H1 (cell line): ENCODE measurements at places on chromosomes 2 and 18.

DNA sequence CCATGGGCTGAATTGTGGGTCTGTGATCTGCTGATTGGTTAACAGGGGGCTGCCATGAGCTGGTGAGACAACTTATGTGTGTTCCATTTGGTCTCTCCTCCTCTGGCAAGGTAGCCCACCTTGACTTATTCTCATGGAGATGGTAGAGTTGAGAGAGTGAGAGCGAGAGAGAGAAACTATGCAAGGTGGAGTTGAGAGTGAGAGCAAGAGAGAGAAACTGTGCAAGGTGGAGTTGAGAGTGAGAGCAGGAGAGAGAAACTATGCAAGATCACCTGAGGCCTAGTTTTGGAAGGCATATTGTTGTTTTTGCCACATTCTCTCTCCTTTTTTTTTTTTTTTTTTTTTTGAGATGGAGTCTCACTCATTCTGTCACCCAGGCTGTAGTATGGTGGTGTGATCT lies 155.7 kb downstream of the UBR3 start:
- DNase-seq = no peak
- no peak overlapping the region for H3K4me3 ChIP-seq
- no peak overlapping the region for H3K27ac ChIP-seq
- no peaks in the 10 kb centered on the region for H3K4me1 ChIP-seq

DNA sequence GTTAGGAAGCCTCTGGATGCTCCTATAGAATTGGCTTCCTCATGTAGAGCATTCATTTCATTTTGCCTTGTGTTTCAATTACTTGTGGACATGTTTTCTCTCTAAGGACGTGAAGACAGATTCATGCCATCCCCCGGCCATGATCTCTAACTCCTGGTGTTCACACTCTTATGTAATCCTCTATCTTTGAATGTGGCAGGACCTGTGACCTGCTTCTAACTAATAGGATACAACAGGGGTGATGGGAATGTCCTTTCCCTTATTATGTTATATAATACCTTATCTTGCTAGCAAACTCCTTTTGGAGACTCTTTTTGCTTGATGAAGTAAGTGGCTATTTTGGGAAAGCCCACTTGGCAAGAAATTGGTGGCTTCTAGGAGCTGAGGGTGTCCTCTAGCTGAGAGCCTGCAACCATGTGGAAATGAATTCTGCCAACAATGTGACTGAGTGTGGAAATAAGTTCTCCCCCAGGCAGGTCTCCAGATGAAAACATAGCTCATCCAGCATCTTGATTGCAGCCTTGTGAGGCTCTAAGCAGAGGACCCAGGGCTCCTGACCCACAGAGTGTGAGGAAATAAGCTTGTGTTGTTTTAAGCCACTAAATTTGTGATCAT lies 13.8 kb downstream of the DPYSL5 start:
- no peak overlapping the region for H3K27ac ChIP-seq
- H3K27me3 ChIP-seq = no peaks in the 10 kb centered on the region
- H3K36me3 ChIP-seq = no peaks in the 10 kb centered on the region
- no peak overlapping the region for H3K4me3 ChIP-seq
- H3K4me1 ChIP-seq = no peaks in the 10 kb centered on the region
- peak; percentile 4 for DNase-seq

DNA sequence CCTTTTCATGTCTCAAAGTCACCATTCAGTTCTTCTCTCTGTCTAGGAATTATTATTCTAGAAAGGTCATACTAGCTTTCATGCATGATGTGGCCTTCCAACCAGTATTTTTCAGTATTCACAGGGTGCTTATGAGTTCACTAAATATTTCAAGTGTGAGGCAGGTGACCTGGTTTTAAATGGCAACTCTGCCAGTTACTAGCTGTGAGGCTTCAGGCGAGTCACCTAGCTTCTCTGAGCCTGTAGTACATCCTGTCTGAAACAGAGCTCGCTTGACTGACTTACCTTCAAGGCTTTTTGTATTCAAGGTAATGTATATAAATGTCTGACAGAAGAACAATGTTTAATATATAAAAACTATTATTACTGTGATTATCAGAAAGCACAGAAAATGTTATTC lies 19.4 kb upstream of the ACVR1 start:
- H3K4me1 ChIP-seq = peaks cover 7% of the 10 kb centered on the region
- DNase-seq = no peak
- H3K4me3 ChIP-seq = no peak overlapping the region
- no peaks in the 10 kb centered on the region for H3K36me3 ChIP-seq
- H3K27me3 ChIP-seq = no peaks in the 10 kb centered on the region

- no peak overlapping the region for H3K4me3 ChIP-seq
- DNase-seq = no peak
- H3K27me3 ChIP-seq = no peaks in the 10 kb centered on the region
- H3K36me3 ChIP-seq = no peaks in the 10 kb centered on the region
- no peaks in the 10 kb centered on the region for H3K4me1 ChIP-seq
- no peak overlapping the region for H3K27ac ChIP-seq
Measured at GRCh38 chr2:113977660-113978523, 88.0 kb downstream of the ACTR3 start.

GRCh38 chr2:71452565-71452964 lies 796 bp upstream of the DYSF start:
- no peak for DNase-seq
- peaks cover 21% of the 10 kb centered on the region for H3K27me3 ChIP-seq
- no peaks in the 10 kb centered on the region for H3K36me3 ChIP-seq
- no peak overlapping the region for H3K27ac ChIP-seq
- peaks cover 24% of the 10 kb centered on the region for H3K4me1 ChIP-seq

- H3K36me3 ChIP-seq = no peaks in the 10 kb centered on the region
- H3K27ac ChIP-seq = no peak overlapping the region
- H3K27me3 ChIP-seq = no peaks in the 10 kb centered on the region
- H3K4me3 ChIP-seq = no peak overlapping the region
- no peak for DNase-seq
- H3K4me1 ChIP-seq = no peaks in the 10 kb centered on the region
Measured at GRCh38 chr2:151204756-151205155, 56.9 kb downstream of the RBM43 start.

GRCh38 chr2:111200333-111200881 lies 79.7 kb downstream of the BCL2L11 start:
- no peaks in the 10 kb centered on the region for H3K27me3 ChIP-seq
- peak; percentile 46 for DNase-seq
- H3K27ac ChIP-seq = no peak overlapping the region
- no peaks in the 10 kb centered on the region; the same call in 1 of the 2 replicates for H3K4me1 ChIP-seq
- no peak overlapping the region for H3K4me3 ChIP-seq
- H3K36me3 ChIP-seq = no peaks in the 10 kb centered on the region

GRCh38 chr18:63684718-63685117 lies 18.0 kb upstream of the SERPINB11 start:
- no peak overlapping the region for H3K4me3 ChIP-seq
- no peaks in the 10 kb centered on the region for H3K27me3 ChIP-seq
- peaks cover 5% of the 10 kb centered on the region; the same call in 1 of the 2 replicates for H3K4me1 ChIP-seq
- H3K36me3 ChIP-seq = no peaks in the 10 kb centered on the region
- DNase-seq = no peak
- no peak overlapping the region for H3K27ac ChIP-seq

DNA sequence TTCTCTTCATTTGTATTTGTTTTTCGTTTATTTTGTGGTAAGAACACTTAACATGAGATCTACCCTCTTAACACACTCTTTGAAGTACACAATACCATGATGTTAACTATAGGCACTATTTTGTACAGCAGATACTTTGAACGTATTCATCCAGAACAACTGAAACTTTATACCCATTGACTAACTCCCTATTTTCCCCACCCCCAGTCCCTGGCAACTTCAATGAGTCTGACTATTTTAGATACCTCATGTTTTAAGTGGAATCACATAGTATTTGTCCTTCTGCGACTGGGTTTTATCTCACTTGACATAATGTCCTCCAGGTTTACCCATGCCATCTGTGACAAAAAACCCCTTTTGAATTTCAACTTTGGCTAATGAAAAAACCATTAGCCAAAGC lies 356.3 kb upstream of the CDH20 start:
- H3K4me3 ChIP-seq = no peak overlapping the region
- no peaks in the 10 kb centered on the region for H3K27me3 ChIP-seq
- DNase-seq = no peak

DNA sequence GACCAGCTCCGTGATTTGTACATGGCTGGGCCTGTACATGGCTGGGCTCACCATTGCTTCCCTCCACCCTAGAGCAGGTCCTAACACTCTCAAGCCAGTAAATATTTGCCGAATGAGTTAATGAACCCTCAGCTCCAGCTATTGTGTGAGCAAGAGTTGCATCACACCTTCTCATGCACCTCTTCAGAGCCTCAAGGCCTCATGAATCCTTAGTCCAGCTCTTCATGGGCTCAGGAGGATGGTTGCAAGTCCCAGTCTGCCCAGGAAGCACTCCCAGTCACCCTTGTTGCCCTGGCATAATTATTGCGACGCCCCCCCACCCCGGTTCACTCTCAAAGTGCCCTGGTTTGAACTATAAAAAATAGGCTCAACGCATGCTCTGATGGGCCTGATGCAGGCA lies 30.1 kb upstream of the GNAL start:
- H3K4me1 ChIP-seq = no peaks in the 10 kb centered on the region
- no peak overlapping the region for H3K4me3 ChIP-seq
- no peak overlapping the region for H3K27ac ChIP-seq
- no peaks in the 10 kb centered on the region for H3K36me3 ChIP-seq
- no peak for DNase-seq
- no peaks in the 10 kb centered on the region; the same call in 1 of the 2 replicates for H3K27me3 ChIP-seq

- no peaks in the 10 kb centered on the region for H3K36me3 ChIP-seq
- no peak overlapping the region for H3K27ac ChIP-seq
- no peaks in the 10 kb centered on the region for H3K27me3 ChIP-seq
- no peaks in the 10 kb centered on the region for H3K4me1 ChIP-seq
- H3K4me3 ChIP-seq = no peak overlapping the region
Measured at GRCh38 chr2:222946700-222947287, 86.0 kb downstream of the ACSL3 start.

GRCh38 chr18:23207191-23207955 lies 72.1 kb downstream of the CABLES1 start:
- H3K36me3 ChIP-seq = peaks cover 8% of the 10 kb centered on the region
- no peak overlapping the region for H3K27ac ChIP-seq
- no peaks in the 10 kb centered on the region for H3K4me1 ChIP-seq
- H3K27me3 ChIP-seq = no peaks in the 10 kb centered on the region

- H3K27me3 ChIP-seq = no peaks in the 10 kb centered on the region
- no peak for DNase-seq
- no peaks in the 10 kb centered on the region for H3K4me1 ChIP-seq
- no peak overlapping the region for H3K4me3 ChIP-seq
- no peaks in the 10 kb centered on the region for H3K36me3 ChIP-seq
Measured at GRCh38 chr2:199223791-199224190, 233.9 kb downstream of the SATB2 start.

- H3K4me3 ChIP-seq = no peak overlapping the region
- H3K4me1 ChIP-seq = no peaks in the 10 kb centered on the region
- DNase-seq = no peak
- H3K27me3 ChIP-seq = no peaks in the 10 kb centered on the region
- no peaks in the 10 kb centered on the region for H3K36me3 ChIP-seq
- H3K27ac ChIP-seq = no peak overlapping the region
Measured at GRCh38 chr2:189285962-189286645, 106.5 kb upstream of the COL5A2 start.

- H3K4me1 ChIP-seq = no peaks in the 10 kb centered on the region
- DNase-seq = no peak
- H3K36me3 ChIP-seq = no peaks in the 10 kb centered on the region
- H3K27me3 ChIP-seq = no peaks in the 10 kb centered on the region
- H3K27ac ChIP-seq = no peak overlapping the region
Measured at GRCh38 chr2:74812787-74813590, 20.9 kb upstream of the HK2 start.

GRCh38 chr18:30186245-30186644 lies 856.3 kb downstream of the DSC3 start:
- H3K4me1 ChIP-seq = no peaks in the 10 kb centered on the region
- H3K27me3 ChIP-seq = no peaks in the 10 kb centered on the region
- H3K27ac ChIP-seq = no peak overlapping the region
- DNase-seq = no peak
- H3K4me3 ChIP-seq = no peak overlapping the region
- H3K36me3 ChIP-seq = no peaks in the 10 kb centered on the region

GRCh38 chr2:226836548-226836885 lies 663 bp downstream of the RHBDD1 start:
- peak overlapping the region; percentile 69; the same call in 1 of the 2 replicates for H3K27ac ChIP-seq
- H3K27me3 ChIP-seq = no peaks in the 10 kb centered on the region; the same call in none of the 2 replicates
- H3K4me1 ChIP-seq = no peaks in the 10 kb centered on the region; the same call in none of the 2 replicates
- H3K4me3 ChIP-seq = peak overlapping the region; percentile 55
- no peak for DNase-seq

- H3K27ac ChIP-seq = no peak overlapping the region
- H3K4me3 ChIP-seq = no peak overlapping the region
- no peaks in the 10 kb centered on the region for H3K36me3 ChIP-seq
Measured at GRCh38 chr2:18154259-18154658, 275.8 kb downstream of the KCNS3 start.

GRCh38 chr2:64442801-64443429 lies 11.0 kb upstream of the LGALSL start:
- H3K27me3 ChIP-seq = no peaks in the 10 kb centered on the region
- no peak for DNase-seq
- no peaks in the 10 kb centered on the region for H3K36me3 ChIP-seq
- no peaks in the 10 kb centered on the region for H3K4me1 ChIP-seq
- no peak overlapping the region for H3K27ac ChIP-seq
- no peak overlapping the region for H3K4me3 ChIP-seq

GRCh38 chr2:130341562-130342019 lies 1.1 kb upstream of the IMP4 start:
- peak overlapping the region; percentile 93 for H3K4me3 ChIP-seq
- peaks cover 4% of the 10 kb centered on the region for H3K4me1 ChIP-seq
- peak overlapping the region; percentile 43; the same call in 1 of the 2 replicates for H3K27ac ChIP-seq
- no peak for DNase-seq
- peaks cover 24% of the 10 kb centered on the region for H3K36me3 ChIP-seq

- H3K27ac ChIP-seq = no peak overlapping the region
- no peaks in the 10 kb centered on the region for H3K36me3 ChIP-seq
- peaks cover 1% of the 10 kb centered on the region; the same call in 1 of the 2 replicates for H3K4me1 ChIP-seq
- no peaks in the 10 kb centered on the region for H3K27me3 ChIP-seq
- no peak for DNase-seq
Measured at GRCh38 chr2:44705876-44706480, 235.5 kb upstream of the SIX3 start.

DNA sequence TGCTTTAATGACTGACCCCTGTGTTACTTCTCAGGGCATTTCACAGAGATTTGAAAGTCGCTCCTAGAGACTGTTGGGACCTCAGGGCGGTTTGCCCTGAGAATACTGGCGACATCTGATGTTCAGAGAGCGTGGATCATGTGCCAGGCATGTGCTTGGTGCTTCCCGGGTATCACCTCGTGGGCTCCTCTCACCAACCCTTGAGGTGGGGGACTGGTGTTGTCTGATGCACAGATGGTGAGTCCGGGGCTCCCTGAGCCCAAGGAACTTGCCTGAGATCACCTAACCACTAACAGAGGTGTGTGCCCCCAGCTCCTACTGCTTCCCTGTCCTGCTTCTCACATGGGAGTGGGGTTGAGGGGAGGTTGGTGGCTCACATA lies 16.2 kb downstream of the ATOH8 start:
- no peak overlapping the region for H3K27ac ChIP-seq
- DNase-seq = no peak
- H3K27me3 ChIP-seq = peaks cover 47% of the 10 kb centered on the region
- no peak overlapping the region for H3K4me3 ChIP-seq
- H3K4me1 ChIP-seq = peaks cover 44% of the 10 kb centered on the region

- DNase-seq = no peak
- no peak overlapping the region for H3K4me3 ChIP-seq
- no peaks in the 10 kb centered on the region for H3K36me3 ChIP-seq
- no peaks in the 10 kb centered on the region for H3K4me1 ChIP-seq
- H3K27ac ChIP-seq = no peak overlapping the region
Measured at GRCh38 chr2:42224422-42225067, 55.4 kb downstream of the EML4 start.

GRCh38 chr18:28108814-28109213 lies 68.1 kb downstream of the CDH2 start:
- no peak for DNase-seq
- H3K27me3 ChIP-seq = no peaks in the 10 kb centered on the region
- no peaks in the 10 kb centered on the region for H3K36me3 ChIP-seq
- no peak overlapping the region for H3K27ac ChIP-seq
- H3K4me3 ChIP-seq = no peak overlapping the region
